Mucosa of descending colon (tissue), 3 donors: ENCODE measurements at places on chromosomes 2 and 18. TPM values are rescaled to one million over a fixed set of nuclear protein-coding genes. Genes with fewer than 3 reads are reported as not detected.

The PARD3B gene
- 44.0 TPM for total RNA-seq

The CAPN14 gene
- not detected for total RNA-seq

The TCF4 gene
- total RNA-seq, result 24.6 TPM

The ZSWIM2 gene
- not detected for total RNA-seq

The C1QL2 gene
- total RNA-seq, result not detected

The SNRPD1 gene
- 32.2 TPM for total RNA-seq

The RTKN gene
- 49.2 TPM for total RNA-seq

The CXCR4 gene
- 3.6 TPM for total RNA-seq

The GPR35 gene
- total RNA-seq, result 47.1 TPM

The RAPH1 gene
- total RNA-seq, result 60.2 TPM

The IL1F10 gene
- total RNA-seq, result not detected

The GKN1 gene
- not detected for total RNA-seq

The HOXD8 gene
- 13.8 TPM for total RNA-seq

The UGT1A3 gene
- total RNA-seq, result 2.6 TPM

The ACMSD gene
- not detected for total RNA-seq

The RGPD4 gene
- total RNA-seq, result not detected

The BBS5 gene
- 7.1 TPM for total RNA-seq

The AMER3 gene
- total RNA-seq, result 0.55 TPM

The CASP10 gene
- total RNA-seq, result 58.5 TPM

The CD226 gene
- 1.2 TPM for total RNA-seq

The SRD5A2 gene
- not detected for total RNA-seq

The TEKT4 gene
- total RNA-seq, result not detected

The CCDC93 gene
- 42.3 TPM for total RNA-seq

The DNAH7 gene
- total RNA-seq, result 9.3 TPM

The IKZF2 gene
- total RNA-seq, result 8.6 TPM

The MAL gene
- 1.4 TPM for total RNA-seq

The COL3A1 gene
- total RNA-seq, result 321 TPM

The MROH2A gene
- total RNA-seq, result not detected

The ATOH8 gene
- 8.7 TPM for total RNA-seq

The PELI1 gene
- total RNA-seq, result 51.2 TPM

The ZNF892 gene
- 1.7 TPM for total RNA-seq

The FEV gene
- 1.8 TPM for total RNA-seq

The IL36RN gene
- total RNA-seq, result not detected

The IL1A gene
- not detected for total RNA-seq

The KANSL1L gene
- total RNA-seq, result 29.2 TPM

The GNLY gene
- total RNA-seq, result 4.3 TPM

The SCN1A gene
- total RNA-seq, result 0.82 TPM

The BCL11A gene
- total RNA-seq, result 40.7 TPM

The BMP10 gene
- not detected for total RNA-seq

The MYL1 gene
- total RNA-seq, result 0.49 TPM

The RASGRP3 gene
- 5.4 TPM for total RNA-seq

The TCF23 gene
- 0.05 TPM for total RNA-seq

The PHOSPHO2 gene
- total RNA-seq, result 11.4 TPM

The NFATC1 gene
- total RNA-seq, result 2.9 TPM

The SLC1A4 gene
- total RNA-seq, result 8.4 TPM

The GALNT5 gene
- total RNA-seq, result 45.5 TPM

The MARS2 gene
- total RNA-seq, result 7.7 TPM

The SMYD5 gene
- 16.0 TPM for total RNA-seq

The CD207 gene
- not detected for total RNA-seq

The PRSS56 gene
- total RNA-seq, result not detected

The ABCB11 gene
- 1.2 TPM for total RNA-seq

The IFIH1 gene
- 15.1 TPM for total RNA-seq

The AGFG1 gene
- total RNA-seq, result 76.3 TPM

The SPAG16 gene
- total RNA-seq, result 18.5 TPM

The MYOM1 gene
- 5.5 TPM for total RNA-seq

The UGT1A10 gene
- total RNA-seq, result 42.0 TPM

The HOXD9 gene
- 5.6 TPM for total RNA-seq
